ENCODE measurements at places on chromosomes 5 and 9. TPM values are rescaled to one million over a fixed set of nuclear protein-coding genes. Genes with fewer than 3 reads are reported as not detected.

The PWWP2A gene
- total RNA-seq: 44.1 TPM

The DPYSL3 gene
- total RNA-seq: 82.2 TPM

The SEMA4D gene
- 380 TPM for total RNA-seq

The SLC36A2 gene
- not detected for total RNA-seq

The DAB2 gene
- 11.8 TPM for total RNA-seq

The PIP5KL1 gene
- 5.2 TPM for total RNA-seq

The SOHLH1 gene
- 18.4 TPM for total RNA-seq

The CAVIN4 gene
- total RNA-seq: 7.0 TPM

The DAP gene
- total RNA-seq: 16.1 TPM

The CCL19 gene
- not detected for total RNA-seq

The EPB41L4A gene
- 12.9 TPM for total RNA-seq

The OR1L8 gene
- 0.32 TPM for total RNA-seq

The C5orf52 gene
- total RNA-seq: not detected

The MZB1 gene
- not detected for total RNA-seq

The SHROOM1 gene
- 25.1 TPM for total RNA-seq

The GFI1B gene
- total RNA-seq: not detected
